Type B pancreatic cell (in vitro differentiated cells): ENCODE measurements at places on chromosomes 11 and 22. TPM values are rescaled to one million over a fixed set of nuclear protein-coding genes. Genes with fewer than 3 reads are reported as not detected.
A peak's percentile ranks its signal among the peaks of the same experiment; 100 is the strongest.

GRCh38 chr11:114158886-114159285 lies 99.4 kb downstream of the ZBTB16 start:
- H3K4me1 ChIP-seq = peaks cover 56% of the 10 kb centered on the region
- no peak overlapping the region for H3K4me3 ChIP-seq
- H3K27ac ChIP-seq = no peak overlapping the region
- DNase-seq = no peak
- H3K27me3 ChIP-seq = peaks cover 75% of the 10 kb centered on the region

- H3K27me3 ChIP-seq = peaks cover 42% of the 10 kb centered on the region
- no peak for DNase-seq
- no peaks in the 10 kb centered on the region for H3K36me3 ChIP-seq
- H3K27ac ChIP-seq = no peak overlapping the region
- H3K4me1 ChIP-seq = peaks cover 6% of the 10 kb centered on the region
These were observed 4.6 kb downstream of the SYT12 start for GRCh38 chr11:67027483-67027930.

- no peak overlapping the region for H3K4me3 ChIP-seq
- no peaks in the 10 kb centered on the region for H3K36me3 ChIP-seq
- no peak overlapping the region for H3K27ac ChIP-seq
- H3K4me1 ChIP-seq = peaks cover 5% of the 10 kb centered on the region
- no peaks in the 10 kb centered on the region for H3K27me3 ChIP-seq
These were observed 106.4 kb downstream of the CASP12 start for GRCh38 chr11:104791896-104792295.

DNA sequence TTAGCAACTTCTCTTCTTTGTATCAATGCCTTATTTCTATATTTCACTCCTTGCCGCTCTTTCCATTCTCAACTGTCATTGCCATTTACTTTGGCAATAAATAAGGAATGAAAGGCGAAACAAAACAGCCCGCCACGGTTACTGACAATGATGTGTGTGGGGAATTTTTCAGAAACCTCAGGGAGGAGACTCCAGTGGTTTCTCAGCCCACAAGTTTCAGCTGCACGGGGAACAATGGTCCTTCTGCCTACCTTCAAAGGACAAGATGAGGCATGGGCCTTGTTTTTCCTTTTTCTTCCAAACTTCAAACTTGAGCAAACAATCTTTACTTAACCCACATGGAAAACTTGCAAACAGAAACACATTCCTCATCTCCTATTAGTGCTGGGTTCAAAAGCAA lies 409.4 kb downstream of the METTL15 start:
- H3K27ac ChIP-seq = peak overlapping the region; percentile 25
- no peaks in the 10 kb centered on the region for H3K36me3 ChIP-seq
- no peak overlapping the region for H3K4me3 ChIP-seq
- H3K27me3 ChIP-seq = no peaks in the 10 kb centered on the region
- DNase-seq = no peak

DNA sequence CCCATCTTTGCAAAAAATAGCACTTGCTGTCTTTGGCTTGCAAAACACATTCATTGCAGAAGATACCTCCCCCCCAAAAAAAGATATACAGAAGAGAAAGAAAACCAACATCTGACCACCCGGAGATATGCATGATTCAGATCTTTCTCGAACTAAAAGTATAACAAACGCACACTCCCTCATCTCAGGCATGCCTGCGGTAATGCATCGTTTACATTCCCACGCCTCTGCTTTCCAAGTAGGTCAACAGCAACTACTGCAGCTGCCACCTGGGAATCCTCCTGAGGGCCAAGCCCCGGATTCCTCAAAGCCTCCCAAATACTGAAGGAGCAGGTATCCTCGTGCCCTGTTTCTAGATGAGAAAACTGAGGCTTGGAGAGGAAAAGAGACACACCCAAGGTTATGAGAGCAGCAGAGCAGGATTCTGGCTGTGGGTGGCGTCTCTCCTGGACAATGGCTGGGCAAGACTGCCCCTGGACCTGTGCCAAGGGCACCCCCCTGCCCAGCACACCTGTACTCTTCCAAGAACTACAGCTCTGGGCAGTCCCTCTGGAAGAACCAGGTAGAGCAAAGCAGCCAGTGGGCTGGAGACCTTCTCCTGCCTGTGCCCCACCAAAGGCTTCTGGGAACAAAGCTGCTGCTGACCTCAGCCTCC lies 38.1 kb downstream of the NUP50 start:
- DNase-seq = no peak
- peaks cover 14% of the 10 kb centered on the region for H3K4me1 ChIP-seq
- H3K27ac ChIP-seq = peak overlapping the region; percentile 2
- H3K36me3 ChIP-seq = peaks cover 3% of the 10 kb centered on the region
- no peaks in the 10 kb centered on the region for H3K27me3 ChIP-seq
- no peak overlapping the region for H3K4me3 ChIP-seq

GRCh38 chr22:17514084-17514483 lies 49.2 kb upstream of the SLC25A18 start:
- peaks cover 12% of the 10 kb centered on the region for H3K36me3 ChIP-seq
- H3K27me3 ChIP-seq = no peaks in the 10 kb centered on the region
- H3K4me1 ChIP-seq = peaks cover 13% of the 10 kb centered on the region
- DNase-seq = no peak

POU2AF3 gene
- total RNA-seq = 2.6 and 2.9 TPM in 2 replicates

GRCh38 chr11:124793466-124794278 lies 6.5 kb downstream of the MSANTD2 start:
- no peaks in the 10 kb centered on the region for H3K36me3 ChIP-seq
- H3K4me3 ChIP-seq = no peak overlapping the region
- peaks cover 43% of the 10 kb centered on the region for H3K4me1 ChIP-seq
- no peaks in the 10 kb centered on the region for H3K27me3 ChIP-seq
- no peak overlapping the region for H3K27ac ChIP-seq
- no peak for DNase-seq

GRCh38 chr11:80771017-80771416 lies 1330.2 kb upstream of the TENM4 start:
- no peaks in the 10 kb centered on the region for H3K27me3 ChIP-seq
- H3K4me3 ChIP-seq = no peak overlapping the region
- H3K36me3 ChIP-seq = no peaks in the 10 kb centered on the region

DNA sequence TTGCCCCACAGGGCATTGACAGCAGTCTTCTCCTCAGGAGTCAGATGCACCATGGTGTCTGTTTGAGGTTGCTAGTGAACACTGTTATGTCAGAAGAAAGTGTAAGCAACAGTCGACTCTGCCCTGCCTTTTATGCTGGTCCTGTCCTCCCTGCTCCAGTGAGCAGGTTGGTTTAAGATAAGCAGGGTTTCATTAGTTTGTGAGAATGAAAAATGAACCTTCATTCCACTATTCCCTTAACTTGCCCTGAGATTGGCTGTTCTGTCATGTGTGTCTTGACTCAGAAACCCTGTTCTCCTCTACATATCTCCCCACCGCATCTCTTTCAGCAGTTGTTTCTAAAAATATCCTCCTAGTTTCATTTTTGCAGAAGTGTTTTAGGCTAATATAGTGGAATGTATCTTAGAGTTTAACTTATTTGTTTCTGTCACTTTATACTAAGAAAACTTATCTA lies at the start of gene HBD:
TSS of gene HBD (minus strand) at position 103 of the 454 bp plus-strand sequence. CDS start at position 53, 50 bp downstream.
- H3K4me1 ChIP-seq = peaks cover 5% of the 10 kb centered on the region
- no peak within 1 kb of the TSS for H3K27ac ChIP-seq
- H3K4me3 ChIP-seq = no peak within 1 kb of the TSS
- no peaks in the 10 kb centered on the region for H3K36me3 ChIP-seq

GRCh38 chr11:62902932-62903331 lies 18.2 kb downstream of the CHRM1 start:
- no peak overlapping the region for H3K27ac ChIP-seq
- H3K4me1 ChIP-seq = peaks cover 4% of the 10 kb centered on the region
- H3K36me3 ChIP-seq = no peaks in the 10 kb centered on the region
- no peak for DNase-seq
- no peak overlapping the region for H3K4me3 ChIP-seq

GRCh38 chr22:31639436-31640039 lies 22.5 kb downstream of the PISD start:
- H3K36me3 ChIP-seq = peaks cover 12% of the 10 kb centered on the region
- no peaks in the 10 kb centered on the region for H3K4me1 ChIP-seq
- no peaks in the 10 kb centered on the region for H3K27me3 ChIP-seq
- H3K27ac ChIP-seq = no peak overlapping the region
- H3K4me3 ChIP-seq = no peak overlapping the region

- peaks cover 33% of the 10 kb centered on the region for H3K36me3 ChIP-seq
- peaks cover 40% of the 10 kb centered on the region for H3K4me1 ChIP-seq
- H3K27ac ChIP-seq = no peak overlapping the region
- no peak overlapping the region for H3K4me3 ChIP-seq
- no peaks in the 10 kb centered on the region for H3K27me3 ChIP-seq
These were observed 125.7 kb downstream of the PARVA start for GRCh38 chr11:12503039-12503484.

DNA sequence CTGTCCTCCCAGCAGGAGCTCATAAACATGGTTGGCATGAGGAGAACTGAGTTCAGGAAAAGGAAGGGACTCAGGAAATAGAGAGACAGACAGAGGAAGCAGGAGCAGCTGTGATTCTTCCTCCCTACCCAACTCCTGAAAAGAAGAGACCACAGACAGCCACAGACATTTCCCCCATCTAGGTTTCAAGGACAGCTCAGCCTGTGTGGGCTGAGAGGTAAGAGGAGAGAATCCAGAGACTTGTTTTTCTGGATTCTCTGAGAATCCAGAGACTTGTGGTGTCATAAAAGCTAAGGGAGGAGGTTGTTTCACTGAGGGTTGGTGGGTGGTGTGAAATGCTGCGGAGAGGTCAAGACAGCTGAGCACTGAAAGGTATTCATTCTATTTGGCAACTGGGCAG lies 19.0 kb upstream of the STK33 start:
- no peak for DNase-seq
- peaks cover 20% of the 10 kb centered on the region for H3K4me1 ChIP-seq
- no peaks in the 10 kb centered on the region for H3K36me3 ChIP-seq

DNA sequence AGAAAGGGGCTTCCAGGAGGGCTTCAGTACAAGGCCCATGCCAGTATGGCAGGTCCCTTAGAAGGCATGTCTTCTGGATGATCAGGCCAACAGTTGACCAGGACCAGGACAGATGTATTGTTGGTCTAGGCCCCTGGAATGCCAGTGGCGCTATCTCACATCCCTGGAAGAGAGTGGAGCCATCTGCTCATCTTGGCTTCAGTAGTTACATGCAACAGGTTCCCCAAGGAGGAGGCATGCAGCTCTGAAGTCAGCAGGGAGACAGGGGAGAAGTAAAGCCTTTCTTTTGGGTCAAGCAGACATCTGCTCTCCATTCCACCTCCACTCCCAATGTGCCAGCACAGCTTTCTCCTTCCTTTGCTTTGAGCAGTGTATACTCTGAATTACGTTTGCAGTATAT lies 244.1 kb downstream of the KIRREL3 start:
- no peaks in the 10 kb centered on the region for H3K36me3 ChIP-seq
- H3K4me3 ChIP-seq = no peak overlapping the region
- no peak overlapping the region for H3K27ac ChIP-seq
- H3K4me1 ChIP-seq = peaks cover 23% of the 10 kb centered on the region
- no peak for DNase-seq
